ENCODE measurements at places on chromosomes 2 and 18.

- DNase-seq, result no peak
Measured at GRCh38 chr2:108026092-108026794, 39.9 kb downstream of the SLC5A7 start.

DNA sequence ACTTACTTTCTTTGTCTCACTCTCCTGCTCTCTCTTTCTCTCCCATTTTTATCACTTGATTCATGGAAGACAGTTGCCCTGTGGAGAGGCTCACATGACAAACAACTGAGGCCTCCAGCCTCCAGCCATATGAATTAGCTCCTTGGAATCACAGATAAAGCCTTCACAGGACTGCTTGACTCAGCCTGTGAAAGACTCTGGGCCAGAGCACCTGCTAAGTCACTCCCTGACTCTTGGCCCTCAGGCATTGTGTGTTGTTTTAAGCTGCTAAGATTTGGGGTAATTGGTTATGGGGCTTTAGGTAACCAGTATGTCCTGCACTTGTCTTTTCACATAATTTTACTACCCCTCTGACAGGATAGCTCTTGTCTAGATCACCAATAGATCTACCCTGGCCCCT, 334.9 kb downstream of the SOX11 start:
- DNase-seq, result no peak

DNA sequence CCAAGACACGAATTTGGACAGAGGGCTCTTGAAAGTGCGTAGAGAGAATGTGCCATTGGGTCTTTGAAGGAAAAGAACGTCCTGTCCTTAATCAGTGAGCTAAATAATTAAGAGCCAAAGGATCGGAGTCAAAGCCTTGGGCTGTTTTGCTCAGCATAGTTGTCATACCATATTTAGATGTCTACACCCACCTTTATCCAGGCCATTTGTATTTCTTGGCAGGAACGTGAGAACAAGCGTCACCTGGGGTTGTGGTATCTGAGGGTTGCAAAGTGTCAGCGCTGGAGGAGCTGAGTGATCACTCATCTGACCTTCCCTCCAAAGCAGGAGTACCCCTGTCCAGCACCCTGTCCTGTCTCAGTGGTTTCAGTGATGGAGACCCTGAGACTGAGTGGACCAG, 4.5 kb downstream of the LPIN1 start:
- DNase-seq, result no peak

DNA sequence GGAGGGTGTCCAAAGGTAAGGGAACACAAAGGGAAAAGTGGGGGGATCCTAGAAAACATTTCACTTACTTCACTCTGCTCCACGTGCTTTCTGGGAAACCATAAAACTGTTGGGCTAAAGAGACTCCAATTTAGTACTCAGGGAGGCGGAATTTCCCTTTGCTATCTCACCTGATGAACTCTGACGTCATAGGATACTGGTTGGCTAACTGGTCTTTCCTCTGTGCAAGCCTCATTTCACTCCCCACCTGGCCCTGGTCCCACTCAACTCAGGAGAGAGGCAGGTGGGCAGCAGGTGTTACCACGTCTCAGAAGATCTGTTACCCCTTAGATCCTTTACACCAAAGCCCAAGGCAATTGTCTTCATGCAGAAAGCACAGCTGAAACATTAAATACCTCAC, 51.8 kb upstream of the PMAIP1 start:
- peak; percentile 30 for DNase-seq

- DNase-seq, result no peak
Measured at GRCh38 chr2:185222311-185222710, 516.3 kb upstream of the FSIP2 start.

GRCh38 chr18:57780318-57780705, 22.8 kb downstream of the ATP8B1 start:
- DNase-seq, result peak; percentile 31

DNA sequence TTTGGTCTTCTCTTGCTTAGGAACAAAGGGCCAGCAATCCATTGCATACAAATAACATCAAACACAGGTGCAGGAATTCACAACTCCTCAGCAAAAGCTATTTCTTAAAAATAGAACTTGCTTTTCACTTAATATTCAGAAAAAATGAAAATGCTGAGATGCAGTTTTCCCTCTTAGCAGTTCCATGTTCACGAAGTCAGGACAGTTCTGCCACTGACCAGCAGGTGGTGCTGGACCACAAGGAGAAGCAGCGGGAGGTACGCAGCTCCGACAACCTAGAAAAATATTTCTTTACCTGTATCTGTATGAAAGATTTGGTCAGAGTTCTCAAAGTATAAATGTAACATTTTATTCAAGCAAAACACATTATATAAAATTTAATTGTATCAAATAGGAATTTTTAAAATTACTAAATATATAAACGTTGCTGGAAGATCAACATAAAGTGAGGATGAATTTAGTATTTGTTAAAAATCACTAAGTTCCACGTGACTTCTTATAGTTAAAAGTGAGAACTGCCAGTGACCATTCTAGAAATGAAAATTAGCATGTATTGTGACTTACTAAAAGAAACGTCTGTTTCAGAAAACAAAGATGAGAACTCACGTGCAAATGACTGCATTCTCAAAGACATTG, 48.8 kb downstream of the ADNP2 start:
- DNase-seq, result peak; percentile 72

- no peak for DNase-seq
Measured at GRCh38 chr2:209872675-209873074, 101.0 kb downstream of the UNC80 start.

DNA sequence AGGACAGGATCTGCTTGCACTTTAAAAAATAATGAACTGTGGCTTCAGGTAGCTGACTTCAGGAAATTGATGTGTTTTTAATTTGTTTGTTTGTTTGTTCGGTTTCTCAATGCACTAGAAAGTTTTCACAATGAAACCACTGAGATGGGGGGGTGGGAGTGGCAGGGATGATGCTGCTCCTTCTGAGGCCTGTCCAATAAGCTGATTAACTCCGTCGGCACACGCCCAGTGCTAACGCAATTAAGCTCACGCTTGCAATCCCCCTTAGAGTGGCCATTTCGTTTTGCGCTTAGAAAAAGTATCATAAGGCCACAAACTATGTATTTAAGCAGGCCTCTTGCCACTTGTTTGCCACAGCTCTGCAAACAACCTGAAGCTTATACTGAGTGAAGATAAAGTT, 12.5 kb upstream of the GPR39 start:
- no peak for DNase-seq

- no peak for DNase-seq
Measured at GRCh38 chr2:144151405-144151804, 368.5 kb downstream of the ZEB2 start.

GRCh38 chr2:143833015-143833660, 686.8 kb downstream of the ZEB2 start:
- no peak for DNase-seq

DNA sequence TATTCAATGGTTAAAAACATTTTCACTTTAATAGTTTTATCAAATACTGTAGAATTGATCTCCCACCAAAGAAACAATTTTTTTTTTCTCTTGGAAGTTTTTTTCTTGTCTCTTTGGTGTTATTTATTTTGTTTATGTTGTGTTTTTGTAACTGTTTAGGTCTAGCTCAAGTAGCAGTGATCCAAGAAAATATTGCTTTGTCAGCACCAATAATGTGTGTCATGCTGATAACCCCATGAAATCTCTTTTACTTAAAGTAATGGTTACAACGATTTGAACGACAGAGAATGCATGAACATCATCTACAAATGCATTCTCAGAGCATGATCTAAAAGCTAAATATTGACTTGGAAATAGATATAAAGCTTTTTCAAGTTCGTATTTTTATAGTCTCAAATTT, 122.9 kb downstream of the DOK6 start:
- DNase-seq, result no peak

DNA sequence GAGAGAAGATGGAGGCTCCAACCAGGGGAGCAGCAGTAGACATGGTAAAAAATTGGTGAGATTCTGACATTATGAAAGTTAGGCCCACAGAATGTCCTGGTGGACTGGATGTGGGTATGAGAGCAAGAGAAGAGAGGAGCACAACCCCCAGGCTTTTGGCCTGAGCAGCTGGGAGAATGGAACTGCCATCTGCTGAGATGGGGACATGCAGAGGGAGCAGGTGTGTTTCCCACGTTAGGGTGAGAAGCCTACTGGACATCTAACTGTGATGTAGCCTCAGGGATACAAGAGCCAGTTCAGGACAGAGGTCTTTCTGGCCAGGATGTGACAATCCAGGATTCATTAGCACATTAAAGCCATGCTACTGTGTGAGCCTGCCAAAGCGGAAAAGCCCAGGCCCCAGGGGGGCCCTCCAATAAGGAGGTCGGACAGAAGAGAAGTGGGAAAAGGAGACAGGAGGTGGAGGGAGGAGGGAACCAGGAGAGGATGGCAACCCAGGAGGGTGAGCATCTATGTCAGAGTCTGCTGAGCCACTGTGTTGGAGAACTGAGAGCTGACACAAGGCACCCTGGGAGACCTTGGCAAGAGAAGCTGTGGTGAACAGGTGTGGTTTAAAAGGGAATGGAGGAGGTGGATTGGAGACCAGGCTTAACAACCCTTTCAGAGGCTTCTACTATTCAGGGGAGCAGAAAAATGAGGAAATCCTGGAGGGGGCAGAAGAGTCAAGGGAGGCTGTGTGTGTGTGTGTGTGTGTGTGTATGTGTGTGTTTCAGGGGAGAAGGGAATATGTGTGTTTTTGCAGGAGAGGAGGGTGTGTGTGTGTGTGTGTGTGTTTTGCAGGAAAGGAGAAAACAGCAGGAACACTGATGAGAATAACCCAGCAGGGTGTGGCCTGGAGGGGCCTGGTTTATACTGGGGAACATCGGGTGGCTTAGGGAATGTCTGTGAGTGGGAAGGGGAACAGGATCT, 10.5 kb downstream of the CYB5A start:
- peak; percentile 75 for DNase-seq

DNA sequence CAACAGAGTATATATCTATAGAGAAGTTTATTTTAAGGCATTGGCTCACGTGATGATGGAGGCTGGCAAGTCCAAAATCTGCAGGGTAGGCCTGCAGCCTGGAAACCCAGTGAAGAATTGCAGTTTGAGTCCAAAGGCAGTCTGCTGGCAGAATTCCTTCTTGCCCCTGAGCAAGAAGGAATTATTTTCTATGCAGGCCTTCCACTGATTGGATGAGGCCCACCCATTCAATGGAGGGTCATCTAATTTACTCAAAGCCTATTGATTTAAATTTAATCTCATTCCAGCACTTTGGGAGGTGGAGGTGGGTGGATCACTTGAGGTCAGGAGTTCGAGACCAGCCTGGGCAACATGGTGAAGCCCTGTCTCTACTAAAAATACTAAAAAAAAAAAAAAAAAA, 30.4 kb upstream of the C18orf32 start:
- no peak for DNase-seq

DNA sequence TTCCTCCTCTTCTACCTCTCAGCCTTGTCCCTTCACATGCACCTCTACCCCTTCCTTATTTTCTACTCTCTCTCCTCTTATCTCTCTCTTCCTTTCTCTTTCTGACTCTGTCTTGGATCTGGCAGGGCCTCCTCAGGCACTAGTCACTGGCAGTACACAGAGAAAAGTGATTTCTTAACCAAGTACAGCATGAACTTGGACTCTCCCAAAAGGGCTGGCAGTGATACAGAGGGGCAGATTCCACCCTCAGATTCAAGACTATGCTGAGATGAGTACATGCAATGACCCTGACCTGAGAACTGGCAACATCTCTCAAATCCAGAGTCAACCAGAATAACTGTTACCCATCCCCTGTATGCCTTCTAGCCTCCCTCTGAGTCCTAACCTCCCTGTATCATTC, 4.3 kb downstream of the AOX1 start:
- no peak for DNase-seq

- DNase-seq, result no peak
Measured at GRCh38 chr2:112829961-112830681, 6.5 kb downstream of the IL1B start.
